Substantia nigra (tissue), 51 donors: ENCODE measurements at places on chromosomes 7 and 10.

GRCh38 chr7:143376396-143376795, 4.7 kb upstream of the ZYX start:
- DNase-seq, result no peak

- no peak for DNase-seq
Measured at GRCh38 chr10:120946497-120946896, 95.3 kb downstream of the WDR11 start.

- DNase-seq, result no peak
Measured at GRCh38 chr10:74585231-74586087, 240.9 kb upstream of the KAT6B start.

- no peak for DNase-seq
Measured at GRCh38 chr10:52106899-52107298, 207.2 kb upstream of the DKK1 start.

DNA sequence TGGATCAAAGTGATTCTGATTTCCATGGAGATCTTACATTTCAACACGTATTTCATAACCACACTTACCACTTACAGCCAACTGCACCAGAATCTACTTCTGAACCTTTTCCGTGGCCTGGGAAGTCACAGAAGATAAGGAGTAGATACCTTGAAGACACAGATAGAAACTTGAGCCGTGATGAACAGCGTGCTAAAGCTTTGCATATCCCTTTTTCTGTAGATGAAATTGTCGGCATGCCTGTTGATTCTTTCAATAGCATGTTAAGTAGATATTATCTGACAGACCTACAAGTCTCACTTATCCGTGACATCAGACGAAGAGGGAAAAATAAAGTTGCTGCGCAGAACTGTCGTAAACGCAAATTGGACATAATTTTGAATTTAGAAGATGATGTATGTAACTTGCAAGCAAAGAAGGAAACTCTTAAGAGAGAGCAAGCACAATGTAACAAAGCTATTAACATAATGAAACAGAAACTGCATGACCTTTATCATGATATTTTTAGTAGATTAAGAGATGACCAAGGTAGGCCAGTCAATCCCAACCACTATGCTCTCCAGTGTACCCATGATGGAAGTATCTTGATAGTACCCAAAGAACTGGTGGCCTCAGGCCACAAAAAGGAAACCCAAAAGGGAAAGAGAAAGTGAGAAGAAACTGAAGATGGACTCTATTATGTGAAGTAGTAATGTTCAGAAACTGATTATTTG, 15.3 kb downstream of the HNRNPA2B1 start:
- DNase-seq, result no peak

DNA sequence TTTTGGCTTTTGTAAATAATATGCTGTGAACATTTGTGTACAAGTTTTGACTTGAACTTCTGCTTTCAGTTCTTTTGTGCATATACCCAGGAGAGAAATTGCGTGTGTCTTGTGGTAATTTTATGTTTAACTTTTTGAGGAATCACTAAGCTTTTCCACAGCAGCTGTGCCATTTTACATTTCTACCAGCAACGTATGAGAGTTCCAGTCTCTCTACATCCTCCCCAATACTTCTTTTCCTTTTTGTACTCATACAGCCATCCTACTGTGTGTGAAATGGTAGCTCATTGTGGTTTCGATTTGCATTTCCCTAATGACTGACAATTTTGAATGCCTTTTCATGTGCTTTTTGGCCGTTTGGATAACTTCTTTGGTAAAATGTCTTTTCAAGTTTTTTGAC, 66.3 kb upstream of the INHBA start:
- no peak for DNase-seq

DNA sequence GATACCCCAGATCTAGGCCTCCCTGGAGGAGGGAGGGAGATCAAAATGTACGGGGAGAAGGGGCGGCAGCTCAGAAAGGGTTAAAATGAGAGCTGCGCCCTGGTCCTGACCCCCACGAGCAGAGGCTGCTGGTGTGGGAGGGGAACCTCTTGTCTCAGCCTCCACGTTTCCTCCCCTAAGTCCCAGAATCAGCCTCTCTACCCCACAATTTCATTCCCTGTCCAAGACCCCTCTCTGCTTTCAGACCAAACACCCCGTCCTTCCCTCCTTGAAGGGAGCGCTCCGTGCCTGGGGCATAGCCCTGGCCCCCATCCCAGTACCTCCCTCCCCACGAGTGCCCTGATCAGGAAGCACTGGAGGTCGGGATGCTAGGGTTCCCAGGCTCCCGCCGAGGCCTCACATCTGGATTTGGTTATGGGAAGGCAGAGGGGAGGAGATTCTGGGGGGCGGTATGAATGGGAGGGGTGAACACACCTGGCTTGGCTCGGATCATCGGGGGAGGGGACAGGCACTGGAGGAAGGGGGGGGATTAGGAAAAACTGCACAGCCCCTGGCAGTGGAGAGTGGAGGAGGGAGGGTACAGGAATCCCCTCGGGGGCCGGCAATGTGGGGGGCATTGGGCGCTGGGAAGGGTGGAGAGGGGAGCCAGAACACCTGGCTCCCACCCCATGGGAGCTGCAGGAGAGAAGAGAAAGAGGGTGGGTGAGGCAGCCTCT, 2.7 kb downstream of the EPHB4 start:
- no peak for DNase-seq

GRCh38 chr7:94426980-94427875, 32.5 kb downstream of the COL1A2 start:
- DNase-seq, result no peak

- no peak for DNase-seq
Measured at GRCh38 chr7:154997840-154998370, 5.0 kb downstream of the PAXIP1 start.

DNA sequence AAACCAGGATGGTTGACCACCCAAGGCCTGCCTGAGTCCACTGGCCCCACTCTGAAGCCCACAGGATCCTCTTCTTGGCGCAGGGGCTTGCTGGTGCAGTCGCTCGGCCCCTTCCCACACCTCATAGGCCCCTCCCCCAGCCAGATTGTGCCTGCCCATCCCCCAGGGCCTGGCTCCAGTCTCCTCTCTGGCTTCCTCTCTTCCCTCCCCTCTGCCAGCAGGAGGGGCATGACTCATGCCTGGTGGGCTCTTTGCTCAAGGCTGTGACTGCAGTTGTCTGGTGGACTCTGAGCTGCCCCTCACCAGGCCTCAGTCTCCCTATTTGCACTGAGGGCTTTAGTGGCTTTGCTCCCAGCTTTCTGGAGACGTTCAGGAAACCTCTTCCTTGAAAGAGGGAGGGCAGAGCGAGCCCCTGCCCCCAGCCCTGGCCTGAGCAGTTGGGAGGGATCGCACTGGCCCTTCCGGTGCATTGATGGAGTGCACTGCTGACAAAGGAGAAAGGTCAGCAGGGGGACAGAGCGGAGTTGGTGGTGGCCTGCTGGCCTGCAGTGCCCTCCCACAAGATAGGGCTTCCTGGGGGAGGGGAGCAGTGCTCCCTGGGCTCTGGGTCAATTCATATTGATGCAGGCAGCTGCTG, 60.7 kb downstream of the ZMIZ1 start:
- DNase-seq, result no peak

GRCh38 chr7:128681794-128682537, 9.9 kb downstream of the GARIN1A start:
- no peak for DNase-seq

DNA sequence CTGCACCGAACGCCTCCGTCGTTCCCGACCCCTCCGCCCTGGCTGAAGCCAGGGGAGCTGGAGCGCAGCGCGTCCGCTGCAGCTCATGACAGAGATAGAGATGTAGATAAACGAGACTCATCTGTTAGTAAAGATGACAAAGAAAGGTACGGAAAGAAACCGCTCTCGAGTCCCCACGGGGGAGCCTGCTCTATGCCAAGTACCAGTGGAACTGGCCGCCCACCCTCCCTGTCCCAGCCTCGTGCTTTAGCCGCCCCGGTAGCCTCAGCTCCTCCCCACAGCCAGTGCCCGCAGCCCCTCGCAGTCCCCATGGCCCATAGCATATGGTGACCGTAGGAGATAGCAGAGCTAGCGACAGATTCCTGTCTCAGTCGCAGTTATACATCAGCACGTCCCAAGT, 344.7 kb upstream of the GALNT17 start:
- no peak for DNase-seq

DNA sequence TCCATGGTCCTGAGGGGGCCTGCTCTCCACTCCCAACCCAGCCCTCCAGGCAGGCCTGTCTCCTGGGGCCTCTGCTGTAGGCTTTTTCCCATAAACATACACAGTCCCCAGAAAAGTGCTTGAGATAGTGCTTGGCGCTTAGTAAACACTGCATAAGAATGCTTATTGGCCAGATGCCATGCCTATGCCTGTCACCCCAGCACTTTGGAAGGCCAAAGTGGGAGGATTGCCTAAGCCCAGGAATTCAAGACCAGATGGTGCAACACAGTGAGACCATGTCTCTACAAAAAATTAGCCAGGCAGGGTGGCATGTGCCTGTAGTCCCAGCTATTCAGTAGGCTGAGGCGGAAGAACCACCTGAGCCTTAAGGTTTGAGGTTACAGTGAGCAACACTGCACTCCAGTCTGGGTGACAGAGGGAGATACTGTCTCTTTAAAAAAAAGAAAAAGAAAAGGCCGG, 24.6 kb upstream of the ASL start:
- DNase-seq, result no peak

DNA sequence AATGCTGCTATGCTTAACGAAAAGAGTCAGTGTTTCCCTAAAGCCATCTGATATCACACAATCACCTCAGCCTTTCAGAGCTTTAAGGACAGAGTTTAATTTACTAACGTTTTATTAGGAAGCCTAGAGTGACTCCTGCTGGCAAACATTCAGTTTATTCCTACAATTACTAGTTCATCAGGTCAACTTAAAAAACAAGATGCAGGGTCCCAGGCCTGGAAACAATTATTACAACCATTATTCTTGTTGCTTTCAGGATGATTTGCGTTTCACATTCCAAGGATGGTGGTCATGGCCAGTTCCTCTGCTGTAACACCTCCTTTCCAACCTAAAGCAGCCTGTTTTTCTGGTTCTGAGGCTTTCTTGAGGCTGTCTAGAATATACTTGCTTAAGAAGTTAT, 1.5 kb upstream of the FAM53B start:
- DNase-seq, result no peak

GRCh38 chr7:111820121-111820520, 257.8 kb upstream of the IMMP2L start:
- DNase-seq, result no peak

DNA sequence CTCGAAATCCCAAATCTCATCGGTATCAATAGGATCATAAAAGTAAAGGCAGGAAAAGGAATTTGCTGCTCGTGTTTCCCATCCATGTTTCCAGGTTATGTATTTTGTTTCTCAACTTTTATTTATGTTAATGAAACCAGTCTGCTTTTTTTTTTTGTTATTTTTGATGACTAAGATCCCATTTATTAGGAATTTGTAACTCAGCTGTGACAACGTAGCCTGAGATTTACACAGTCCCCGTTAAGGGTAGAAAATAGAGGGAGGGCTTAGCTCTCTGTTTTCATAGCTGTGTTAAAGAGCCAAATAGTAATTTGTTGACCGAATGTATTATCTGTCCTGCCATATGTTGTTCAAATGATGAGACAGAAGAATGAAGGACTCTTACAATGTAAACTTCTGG, 164.0 kb downstream of the MGMT start:
- no peak for DNase-seq

- no peak for DNase-seq
Measured at GRCh38 chr10:75553550-75553949, 122.1 kb downstream of the LRMDA start.
